Activated B cell treated with CpG ODN at 0.5 μM for 24 hours (primary cell): ENCODE measurements at places on chromosomes 12 and 14.

DNA sequence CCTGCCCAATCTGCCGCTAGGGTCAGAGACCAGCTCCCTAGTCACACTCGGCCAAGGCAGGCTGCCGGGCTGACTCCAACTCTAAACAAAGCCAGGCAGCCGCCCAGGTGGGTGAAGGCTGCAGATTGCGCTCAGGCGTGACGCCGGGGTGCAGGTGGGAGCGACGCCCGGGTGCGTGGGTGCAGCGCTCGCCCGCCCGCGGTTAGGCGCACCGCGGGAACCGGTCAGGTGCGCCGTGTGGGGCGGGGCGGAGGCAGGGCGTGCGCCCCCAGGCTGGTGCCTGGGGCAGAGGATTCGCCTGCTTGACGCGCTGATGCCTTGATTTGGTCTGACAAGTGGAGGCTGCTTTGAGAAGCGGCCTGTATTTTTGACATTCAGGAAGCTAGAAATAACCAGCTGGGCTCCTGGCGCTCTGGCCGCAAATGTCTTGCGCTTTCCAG, 126.7 kb upstream of the HIF1A start:
- DNase-seq, result peak; percentile 74

DNA sequence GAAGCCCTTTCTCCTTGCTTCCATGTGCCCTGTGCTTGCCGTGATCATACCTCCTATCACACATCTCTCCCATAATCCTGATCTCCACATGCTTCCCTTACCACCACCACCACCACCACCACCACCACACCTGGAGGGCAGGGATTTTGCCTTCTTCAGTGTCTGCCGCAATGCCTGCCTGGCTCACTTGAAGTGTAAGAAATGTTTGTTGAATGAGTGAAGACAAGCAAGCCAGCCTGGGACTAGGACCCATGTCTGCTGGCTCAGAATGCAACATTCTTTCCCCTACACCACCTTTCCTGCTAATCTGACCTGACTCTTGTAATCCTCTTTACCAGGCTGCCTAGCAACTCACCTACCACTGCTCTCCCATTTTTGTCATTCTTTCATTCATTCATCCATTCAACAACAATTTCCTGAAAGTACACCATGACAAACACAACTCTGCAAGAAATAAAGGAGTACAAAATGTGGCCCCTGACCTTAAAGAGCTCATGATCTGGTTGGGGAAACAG, 3.5 kb upstream of the NID2 start:
- DNase-seq, result no peak

GRCh38 chr12:69881771-69882170, 56.7 kb downstream of the MYRFL start:
- no peak for DNase-seq

GRCh38 chr14:99164712-99165111, 107.3 kb downstream of the BCL11B start:
- no peak for DNase-seq

GRCh38 chr12:108773798-108774788, 42.8 kb upstream of the CORO1C start:
- no peak for DNase-seq

DNA sequence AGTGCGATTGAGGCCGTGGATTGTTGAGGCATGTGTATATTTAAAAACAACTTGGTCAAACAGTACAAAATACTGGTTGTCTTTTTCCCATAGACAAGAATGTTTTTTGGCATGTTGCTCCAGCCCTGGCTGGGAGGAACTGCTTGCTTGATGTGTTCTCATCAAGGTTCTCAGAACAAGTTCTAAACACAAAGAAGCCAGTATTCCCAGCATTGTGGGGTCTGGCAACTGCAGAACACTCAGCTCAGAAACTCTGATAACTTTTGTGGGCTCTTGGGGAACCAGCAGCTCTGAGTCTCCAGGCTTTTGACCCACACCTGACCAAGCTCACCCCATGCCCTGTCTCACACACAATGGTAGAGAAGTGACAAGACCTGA, 27.1 kb upstream of the DICER1 start:
- DNase-seq, result no peak

DNA sequence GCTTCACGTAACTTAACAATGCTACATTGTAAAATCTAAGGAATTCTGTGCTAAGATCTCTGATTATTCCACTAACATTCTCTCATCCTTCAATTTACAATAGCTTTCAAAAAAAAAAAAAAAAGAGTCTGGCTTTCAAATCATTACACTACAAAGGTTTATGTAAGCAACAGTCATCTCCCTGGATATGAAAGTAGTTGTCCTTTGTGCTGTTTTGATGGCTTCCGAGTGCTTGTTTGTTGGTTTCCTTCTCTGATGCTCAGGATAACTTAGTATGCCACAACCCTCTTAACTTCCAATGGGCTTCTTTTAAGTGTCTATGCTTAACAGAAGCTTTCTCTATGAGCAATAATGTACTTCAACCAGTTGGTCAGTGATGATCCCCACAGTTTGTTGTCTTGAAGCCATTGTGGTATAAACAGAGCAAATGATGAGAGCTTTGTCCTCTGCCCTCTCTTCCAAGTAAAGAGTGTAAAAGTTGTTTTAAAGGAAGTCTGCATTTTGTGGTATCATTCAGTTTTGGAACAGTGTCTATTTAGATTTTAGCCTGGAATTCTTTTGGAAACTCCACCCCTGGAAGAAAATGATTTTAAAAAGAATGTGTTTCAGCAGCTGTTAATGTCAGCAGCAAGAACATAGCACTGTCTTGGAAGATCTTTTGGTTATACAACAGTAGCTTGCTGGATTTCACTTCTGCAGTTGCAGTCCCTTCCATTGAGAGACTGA, 396.1 kb upstream of the RGS6 start:
- no peak for DNase-seq

- DNase-seq, result no peak
Observed at GRCh38 chr12:70983692-70984091, 63.2 kb upstream of the PTPRR start.

- DNase-seq, result no peak
Observed at GRCh38 chr12:107480836-107481608, 204.6 kb upstream of the PWP1 start.

DNA sequence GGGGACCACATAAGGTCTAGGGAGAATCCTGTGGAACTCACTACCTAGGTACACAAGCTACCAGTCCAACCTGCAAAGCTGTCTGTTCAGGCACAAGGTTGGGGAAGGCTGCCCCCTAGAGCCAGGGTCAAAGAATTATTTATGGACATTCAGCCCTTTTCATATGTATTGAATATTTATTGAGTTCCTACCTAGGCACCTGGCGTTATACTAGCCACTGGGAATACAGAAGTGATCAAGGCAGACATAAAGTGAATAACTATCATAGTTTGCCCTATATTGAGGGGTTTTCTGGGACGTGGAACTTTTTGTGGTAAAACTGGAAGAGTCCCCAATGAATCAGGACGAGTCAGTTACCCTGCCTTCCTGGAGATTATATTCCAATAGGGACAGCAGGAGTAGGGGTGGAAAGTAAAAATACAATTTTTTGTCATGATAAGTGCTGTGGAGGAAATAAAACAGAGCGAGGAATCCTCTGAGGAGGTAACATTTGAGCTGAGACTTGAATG, 5.8 kb upstream of the SLC48A1 start:
- DNase-seq, result peak; percentile 52

- no peak for DNase-seq
Observed at GRCh38 chr14:86086962-86087361, 557.0 kb downstream of the FLRT2 start.

GRCh38 chr12:103960616-103961227, 5.0 kb upstream of the TDG start:
- DNase-seq, result no peak

DNA sequence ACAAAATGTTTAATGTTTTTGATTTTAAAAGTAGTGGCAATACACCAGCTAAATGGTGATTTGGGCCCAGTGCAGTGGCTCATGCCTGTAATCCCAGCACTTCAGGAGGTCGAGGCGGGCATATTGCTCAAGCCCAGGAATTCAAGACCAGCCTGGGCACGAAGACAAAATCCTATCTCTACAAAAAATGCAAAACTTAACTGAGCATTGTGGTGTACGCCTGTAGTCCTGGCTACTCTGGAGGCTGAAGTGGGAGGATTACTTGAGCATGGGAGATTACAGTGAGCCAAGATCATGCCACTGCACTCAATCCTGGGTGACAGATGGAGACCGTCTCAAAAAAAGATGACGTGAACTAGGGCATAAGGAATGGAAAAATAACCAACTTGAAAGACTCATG, 4.7 kb downstream of the RPL36AL start:
- no peak for DNase-seq

DNA sequence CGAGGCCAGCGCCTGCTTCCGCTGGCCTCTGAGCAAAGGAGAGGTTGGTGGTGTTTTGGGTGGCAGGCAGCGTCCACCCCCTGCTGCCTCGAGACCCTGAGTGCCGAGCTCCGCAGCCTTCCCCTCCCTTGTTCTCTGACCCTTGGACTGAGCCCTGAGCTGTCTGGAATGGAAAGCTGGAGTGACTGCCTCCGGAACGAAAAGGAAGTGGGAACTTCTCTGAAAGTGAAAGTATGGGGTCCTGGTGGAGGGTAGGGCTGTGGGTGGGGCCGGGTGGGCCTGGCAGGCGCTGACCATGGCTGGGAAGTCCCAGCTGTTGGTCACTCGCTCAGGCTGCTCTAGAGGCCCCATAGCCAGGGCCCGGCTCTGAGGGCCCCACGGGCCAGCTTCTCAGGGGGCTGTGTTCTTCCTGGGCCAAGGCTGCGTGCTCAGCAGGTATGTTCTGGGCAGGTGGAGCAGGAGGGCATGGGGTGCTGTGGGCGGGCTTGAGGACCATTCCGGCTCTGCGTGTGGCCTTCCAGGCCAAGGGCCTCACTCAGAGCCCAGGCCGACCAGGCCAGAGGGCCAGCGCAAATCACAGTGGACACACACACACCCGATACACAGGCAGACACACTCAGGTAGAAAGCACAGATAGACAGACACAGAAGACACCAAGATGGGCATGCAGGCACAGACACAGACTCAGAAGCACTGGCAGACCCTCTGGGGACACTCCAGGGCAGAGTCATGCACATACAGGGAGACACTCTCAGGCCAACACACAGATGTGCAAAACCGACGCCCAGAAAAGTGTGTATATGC, at the start of gene EXOC3L4:
TSS of gene EXOC3L4 (plus strand) at position 320 of the 804 bp plus-strand sequence. CDS start 5,495 bp downstream, outside the sequence.
- DNase-seq, result no peak

- no peak for DNase-seq
Observed at GRCh38 chr12:66636771-66637170, 42.1 kb downstream of the GRIP1 start.

DNA sequence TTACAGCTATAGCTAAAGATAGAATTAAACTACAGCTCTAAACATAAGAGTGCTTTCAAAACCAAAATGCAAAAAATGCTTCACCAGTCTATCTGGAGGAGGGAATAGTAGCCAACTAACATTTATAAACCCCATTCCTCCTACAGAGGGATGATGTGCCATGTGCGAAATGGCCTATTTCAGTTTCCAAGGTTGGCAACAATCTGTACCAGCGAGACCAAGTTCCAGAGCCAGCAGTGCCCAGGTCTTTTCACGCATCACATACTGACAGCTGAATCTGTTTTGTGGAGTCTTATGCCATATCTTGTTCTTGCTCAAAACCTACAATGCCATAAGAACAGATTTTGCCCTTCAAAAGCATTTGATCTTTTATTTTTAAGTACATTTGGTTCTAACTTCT, 24.5 kb downstream of the NELL2 start:
- no peak for DNase-seq
